ENCODE measurements at places on chromosomes 1 and 21.

DNA sequence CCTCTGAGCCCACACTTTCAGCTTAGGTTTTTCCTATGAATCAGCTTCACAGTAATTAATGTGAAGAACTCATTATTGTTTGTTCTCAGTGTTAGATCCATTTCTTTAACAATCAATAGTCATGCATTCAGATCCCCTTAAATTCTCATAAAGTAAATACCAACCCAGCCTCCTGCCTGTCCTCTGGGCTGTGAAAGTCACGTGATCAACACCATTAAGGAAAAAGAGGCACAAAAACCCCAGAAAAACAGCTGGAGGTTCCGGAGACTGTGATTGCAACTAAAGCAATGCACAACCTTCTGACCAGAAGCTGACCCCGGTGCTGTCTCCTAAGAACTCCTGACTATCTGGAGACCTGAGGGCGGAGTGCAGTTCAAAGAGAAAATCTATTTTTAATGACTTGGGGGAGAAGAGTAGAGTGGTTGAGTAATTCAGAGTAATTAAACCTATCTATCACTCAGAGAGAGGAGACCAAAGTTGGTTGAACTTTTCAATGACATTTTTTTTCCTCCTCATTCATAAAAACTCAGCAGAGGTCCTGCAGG lies 132.5 kb downstream of the PLXNA2 start:
- no peak for DNase-seq

- DNase-seq, result no peak
These were observed 41.4 kb downstream of the MTARC1 start for GRCh38 chr1:220828179-220828490.

GRCh38 chr21:23982546-23982945 lies 1624.7 kb downstream of the MRPL39 start:
- DNase-seq, result no peak

GRCh38 chr1:68506386-68506785 lies 9.5 kb upstream of the DEPDC1 start:
- DNase-seq, result no peak

GRCh38 chr1:22850681-22851080 lies 122.0 kb downstream of the LACTBL1 start:
- no peak for DNase-seq

- DNase-seq, result no peak
These were observed 639.7 kb downstream of the LMO4 start for GRCh38 chr1:87968197-87968955.

GRCh38 chr21:39599191-39599970 lies 13.4 kb upstream of the B3GALT5 start:
- no peak for DNase-seq

DNA sequence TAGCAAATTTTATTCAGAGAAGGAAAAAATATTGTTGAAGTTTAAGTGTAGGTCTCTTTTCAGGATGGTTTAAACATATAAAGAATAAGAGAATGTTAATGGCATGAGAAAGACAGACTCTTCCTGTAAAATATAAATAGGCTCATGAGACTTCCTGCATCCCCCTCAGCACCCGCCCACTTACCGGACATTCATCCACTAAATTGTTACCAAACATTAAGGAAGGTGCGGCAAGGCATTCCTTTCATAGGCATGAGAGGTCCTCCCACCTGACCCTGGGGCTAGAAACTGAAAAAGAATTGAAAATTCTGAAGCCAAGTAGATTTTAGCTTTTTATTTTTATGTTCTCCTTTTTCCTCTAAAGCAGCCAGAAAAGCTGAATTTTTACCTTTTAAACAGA lies 10.6 kb upstream of the USP1 start:
- DNase-seq, result no peak

GRCh38 chr1:55318116-55318817 lies 103.1 kb upstream of the USP24 start:
- DNase-seq, result no peak

DNA sequence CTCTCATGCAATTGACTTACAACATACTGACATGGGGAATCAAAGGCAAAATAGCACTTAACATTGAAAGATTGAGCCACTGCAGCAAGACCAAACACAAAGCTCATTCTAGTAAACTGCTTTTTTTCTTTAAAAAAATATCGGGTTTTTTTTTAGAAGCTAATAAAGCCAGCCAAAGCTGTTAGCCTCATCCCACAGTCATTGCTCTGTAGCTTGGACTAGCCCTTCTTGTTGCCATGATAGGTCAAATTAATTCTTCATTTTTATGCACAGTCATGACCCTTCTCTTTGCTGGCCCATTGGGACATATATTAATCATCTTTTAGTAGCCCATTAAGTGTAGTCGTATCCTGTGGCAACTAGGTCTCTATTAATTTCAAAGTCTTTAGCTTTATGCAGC lies 231.3 kb downstream of the ADGRL2 start:
- DNase-seq, result no peak

DNA sequence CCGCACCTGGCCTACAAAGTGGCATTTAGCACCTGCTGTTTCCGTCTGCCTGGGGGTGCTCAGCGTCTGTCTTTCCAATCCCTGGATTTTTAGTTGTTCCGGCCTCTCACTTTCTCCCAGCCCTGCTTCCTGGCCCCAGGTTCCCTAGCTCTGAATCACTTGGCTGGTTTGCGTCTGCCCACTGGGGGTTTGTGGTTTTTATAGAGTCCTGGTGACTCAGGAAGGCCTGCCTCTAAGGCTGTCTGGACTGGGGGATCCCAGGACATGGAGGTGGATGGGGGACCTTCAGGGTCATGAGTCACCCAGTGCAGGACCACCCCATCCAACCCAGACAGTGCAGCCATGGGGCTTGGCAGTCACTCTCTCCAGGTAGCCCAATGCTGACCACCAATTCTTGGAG lies 53.5 kb downstream of the MRPL37 start:
- DNase-seq, result no peak

GRCh38 chr1:107459204-107459904 lies 318.5 kb downstream of the NTNG1 start:
- no peak for DNase-seq

DNA sequence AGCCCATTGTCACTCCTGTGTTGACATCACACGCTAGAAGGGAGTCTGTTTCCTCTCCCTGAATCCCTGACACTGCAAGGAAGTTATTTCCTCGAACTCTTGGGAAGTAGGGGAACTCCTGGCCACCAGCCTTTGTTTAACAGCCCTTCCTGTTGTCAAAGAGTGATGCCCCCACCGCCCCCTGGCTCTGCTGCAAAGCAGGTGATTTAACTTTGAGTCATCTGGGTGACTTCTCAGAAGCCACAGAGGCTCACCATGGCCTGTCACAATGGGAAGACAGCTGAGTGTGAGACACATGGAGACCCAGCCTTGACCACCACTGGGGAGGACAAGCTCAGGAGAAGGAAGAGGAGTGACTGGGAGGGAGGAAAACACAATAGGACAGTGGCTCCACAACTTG lies 182.8 kb downstream of the PSMG1 start:
- no peak for DNase-seq

DNA sequence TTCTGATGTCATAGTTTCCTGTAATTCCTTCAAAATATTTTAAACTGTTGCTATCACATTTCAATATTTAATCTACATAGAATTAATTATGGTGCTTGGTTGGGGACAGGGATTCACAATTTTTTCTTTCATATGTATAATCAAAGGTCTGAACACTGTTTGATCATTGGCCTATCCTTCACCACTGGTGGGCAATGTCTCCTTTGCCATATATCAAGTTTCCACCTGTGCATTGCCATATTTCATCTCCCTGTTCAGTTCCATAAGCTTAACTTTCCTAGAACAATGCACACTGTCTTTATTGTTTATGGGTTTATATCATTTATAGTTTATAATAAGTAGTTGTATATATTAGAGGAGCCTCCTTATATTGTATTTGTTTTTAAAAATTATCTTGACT lies 374.9 kb upstream of the PTBP2 start:
- no peak for DNase-seq

DNA sequence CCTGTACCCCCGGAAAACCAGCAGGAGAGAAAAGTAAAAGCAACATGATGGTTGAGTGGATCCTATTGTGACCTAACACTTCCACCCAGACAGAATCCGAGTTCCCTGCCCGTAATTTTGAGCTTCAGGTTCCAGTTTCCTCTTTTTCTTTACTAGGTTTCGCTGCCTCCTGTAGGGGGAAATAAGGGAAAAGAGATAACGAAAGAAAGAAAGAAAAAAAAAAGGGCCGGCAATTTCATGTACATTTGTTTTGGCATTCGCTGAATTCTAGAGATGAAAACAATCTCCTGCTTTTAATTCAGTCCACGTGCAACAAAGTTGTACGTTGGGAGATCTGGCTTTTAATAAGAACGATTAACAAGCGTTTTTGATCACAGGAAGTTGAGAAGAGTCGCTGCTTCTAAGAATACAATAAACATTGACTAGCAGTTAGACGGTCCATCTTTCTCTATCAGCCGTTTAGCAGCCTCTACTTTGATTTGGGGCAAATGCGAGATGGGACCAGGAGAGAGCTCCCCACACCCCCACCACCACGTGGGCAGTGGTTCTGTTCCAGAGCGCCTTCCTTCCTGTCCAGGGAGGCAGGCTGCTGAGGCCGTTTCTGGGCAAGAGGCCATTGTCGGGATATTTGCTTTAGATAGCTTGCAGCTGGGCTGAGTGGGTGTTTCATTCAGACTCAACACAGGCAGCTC lies 155.9 kb upstream of the RUNX1 start:
- DNase-seq, result peak; percentile 83

DNA sequence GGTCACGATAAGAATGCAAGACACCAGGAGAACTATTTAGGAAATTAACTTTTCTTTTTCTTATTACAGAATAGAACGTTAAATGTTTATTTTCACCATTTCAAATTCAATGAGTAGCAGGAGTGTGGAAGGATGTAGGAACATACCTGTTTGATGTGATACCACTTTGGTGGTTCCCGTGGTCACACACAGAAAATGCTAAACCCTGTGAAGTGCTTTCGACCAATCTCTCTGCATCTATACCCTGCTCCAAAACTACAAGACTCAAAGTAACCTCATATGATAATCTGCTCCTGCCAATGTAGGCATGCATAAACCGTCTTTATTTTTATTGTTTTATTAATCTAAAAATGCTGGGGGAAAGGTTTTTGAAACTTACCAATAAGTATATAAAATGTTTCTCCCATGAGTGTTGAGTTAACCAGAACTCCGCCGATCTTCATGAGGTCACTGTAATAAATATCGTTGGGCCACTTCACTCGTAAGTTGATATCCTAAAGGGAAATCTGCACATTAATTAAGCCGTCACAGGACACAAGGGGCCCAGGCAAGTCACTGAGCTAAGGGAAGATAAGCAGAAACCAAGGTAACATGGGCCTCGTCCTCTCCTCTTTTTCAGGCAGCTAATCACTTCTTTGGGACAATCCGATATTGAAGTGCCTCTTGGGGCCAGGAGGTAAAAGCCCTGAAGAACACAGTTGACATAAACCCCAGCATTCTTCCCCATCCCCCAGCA lies 60.6 kb downstream of the SIM2 start:
- DNase-seq, result no peak

DNA sequence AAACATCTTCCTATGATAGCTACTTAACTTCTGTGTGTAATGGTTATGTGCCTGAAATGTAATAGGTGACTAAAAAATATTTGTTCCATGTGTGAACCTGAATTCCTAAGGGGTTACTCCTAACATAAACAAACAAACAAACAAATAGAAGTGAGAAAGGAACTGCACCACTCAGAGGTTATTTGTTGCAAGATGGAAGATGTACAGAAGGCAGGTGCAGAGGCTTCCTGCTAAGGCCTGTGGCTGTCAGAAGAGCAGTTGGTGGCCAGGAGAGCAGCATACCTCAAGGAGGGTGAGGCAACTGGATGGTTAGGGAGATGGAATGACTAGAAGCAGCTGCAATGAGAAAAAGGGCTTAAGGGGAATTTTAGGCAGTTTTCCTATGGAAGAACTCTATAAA lies 940.6 kb downstream of the TTLL7 start:
- DNase-seq, result no peak

- peak; percentile 12 for DNase-seq
These were observed 23.4 kb upstream of the PTP4A2 start for GRCh38 chr1:31961536-31961935.

DNA sequence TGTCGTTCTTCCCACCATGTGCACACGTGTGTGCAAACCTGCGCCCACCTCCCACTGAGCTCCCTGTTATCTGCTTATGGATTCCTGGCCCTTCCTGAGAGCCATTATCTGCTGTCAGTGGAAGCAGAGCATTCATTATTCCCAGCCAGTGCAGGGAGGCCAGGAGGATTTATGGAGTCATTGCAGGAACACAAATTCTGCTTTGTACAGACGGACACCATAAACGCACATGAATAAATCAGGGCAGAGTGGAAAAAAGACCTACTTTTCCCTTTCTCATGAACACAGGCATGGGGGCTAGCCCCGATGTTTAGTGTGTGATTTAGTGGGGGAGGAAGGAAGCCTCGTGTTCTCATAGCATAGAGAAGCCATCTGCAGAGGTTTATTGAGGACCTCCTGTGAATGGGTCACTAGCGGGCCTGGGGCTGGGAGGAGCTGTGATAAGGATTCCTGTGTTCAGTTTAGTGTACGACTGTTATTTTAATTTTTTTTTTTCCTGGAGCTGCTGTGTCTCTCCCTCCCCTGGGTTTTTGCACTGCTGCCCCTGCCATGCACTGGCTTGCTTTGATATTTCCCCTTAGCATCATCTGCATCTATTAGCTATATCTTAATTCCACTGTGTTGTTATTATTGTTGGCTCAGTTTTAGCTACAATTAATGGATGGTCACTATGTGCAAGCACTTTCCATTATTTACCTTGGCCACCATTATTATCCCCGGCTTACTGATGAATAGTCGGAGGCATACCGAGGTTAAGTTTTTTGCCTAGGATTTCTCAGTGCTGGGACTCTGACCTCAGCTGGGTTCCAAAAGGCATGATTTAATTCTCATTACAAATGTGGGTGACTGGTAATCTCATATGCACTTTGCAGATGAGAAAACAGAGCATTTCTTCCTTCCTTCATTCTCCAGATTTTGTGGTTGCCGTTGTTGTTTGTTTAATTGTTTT lies 33.0 kb downstream of the HUNK start:
- DNase-seq, result no peak

DNA sequence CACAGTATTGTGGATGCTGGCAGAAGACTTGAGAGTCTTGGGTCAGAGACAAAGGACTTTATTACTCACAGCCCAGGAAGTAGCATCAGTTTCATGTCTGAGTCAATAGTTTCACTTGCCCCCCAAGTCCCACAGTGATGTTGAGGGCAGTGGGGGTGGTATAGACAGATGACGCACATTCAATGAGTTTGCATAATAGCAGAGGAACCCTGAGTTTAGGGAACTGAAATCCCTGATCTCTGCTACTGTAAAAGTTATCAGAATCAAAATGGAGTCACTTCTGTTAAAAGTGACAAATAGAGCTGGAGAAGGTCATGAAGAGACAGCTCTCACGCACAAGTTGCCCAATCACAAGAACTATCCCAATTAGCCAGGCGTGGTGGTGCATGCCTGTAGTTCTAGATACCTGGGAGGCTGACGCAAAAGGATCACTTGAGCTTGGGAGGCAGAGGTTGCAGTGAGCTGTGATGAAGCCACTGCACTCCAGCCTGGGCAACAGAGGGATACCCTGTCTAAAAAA lies 11.5 kb upstream of the HCRTR1 start:
- DNase-seq, result no peak

- no peak for DNase-seq
These were observed 24.2 kb downstream of the PCSK9 start for GRCh38 chr1:55063577-55063942.

- no peak for DNase-seq
These were observed 65.1 kb downstream of the CLIC6 start for GRCh38 chr21:34733852-34734251.

Measured in Kasumi-1 (cell line).